ENCODE measurements at places on chromosomes 16 and 17.
A peak's percentile ranks its signal among the peaks of the same experiment; 100 is the strongest.

DNA sequence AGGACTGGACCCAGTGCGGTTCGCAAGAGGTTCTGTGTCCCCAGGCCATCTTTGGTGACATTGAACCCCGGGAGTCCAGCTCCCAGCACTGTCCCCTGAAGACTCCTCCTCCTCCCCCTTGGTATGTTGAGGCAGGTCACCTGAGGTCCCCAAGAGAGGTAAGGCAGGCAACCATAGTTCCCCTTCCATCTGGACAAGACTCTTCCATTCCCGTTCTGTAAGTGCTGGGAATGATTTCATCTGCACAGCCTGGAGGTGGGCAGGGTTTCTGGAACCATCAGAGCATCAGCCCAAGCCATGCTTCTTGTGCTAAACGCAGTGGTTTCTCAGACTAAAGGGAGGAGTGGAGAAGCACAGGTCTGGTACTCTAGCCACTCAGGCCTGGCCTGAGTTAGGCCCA is 24.9 kb downstream of the COPZ2 start:
- DNase-seq, result no peak

GRCh38 chr16:56970934-56971767 is 9.4 kb downstream of the CETP start:
- no peak for DNase-seq

- no peak for DNase-seq
Observed at GRCh38 chr17:73340093-73340596, 28.3 kb upstream of the CDC42EP4 start.

- DNase-seq, result no peak
Observed at GRCh38 chr16:15708997-15709396, 59.0 kb downstream of the NDE1 start.

- DNase-seq, result no peak
Observed at GRCh38 chr16:54932021-54932660, 1.5 kb downstream of the IRX5 start.

DNA sequence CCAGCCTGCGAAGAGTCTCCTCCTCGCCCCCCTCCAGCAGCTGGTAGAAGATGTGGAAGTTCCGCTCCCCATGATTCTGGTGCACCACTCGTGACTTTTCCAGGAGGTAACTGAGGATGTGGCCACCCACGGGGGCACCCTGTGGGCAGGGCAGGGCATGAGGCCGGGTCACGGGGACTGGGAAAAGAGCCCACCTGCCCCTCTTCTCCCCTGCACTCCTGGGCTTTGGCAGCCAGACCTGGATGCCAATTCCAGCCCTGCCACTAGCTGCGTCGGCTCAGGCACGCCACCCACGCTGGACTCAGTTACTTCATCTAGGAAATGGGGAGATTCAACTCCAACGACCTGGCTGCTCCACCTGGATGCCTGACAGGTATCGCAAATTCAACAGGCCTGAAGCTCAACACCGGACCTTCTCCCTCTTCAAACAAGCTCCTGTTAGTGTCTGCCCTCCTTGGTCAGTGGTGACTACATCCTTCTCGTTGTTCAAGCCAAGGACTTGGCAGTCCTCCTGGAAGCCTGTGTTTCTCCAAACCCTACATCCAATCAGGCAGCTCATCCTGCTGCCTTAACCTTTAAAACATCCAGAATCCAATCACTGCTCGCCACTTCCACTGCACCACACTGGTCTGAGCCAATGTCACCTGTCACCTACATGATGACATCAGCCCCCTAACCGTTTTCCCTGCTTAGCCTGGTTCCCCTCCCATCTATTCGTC is 11.6 kb downstream of the MYO1C start:
- no peak for DNase-seq

GRCh38 chr16:59634951-59635350 is 900.8 kb upstream of the GOT2 start:
- no peak for DNase-seq

GRCh38 chr17:12979246-12979645 is 38.6 kb downstream of the ELAC2 start:
- no peak for DNase-seq

DNA sequence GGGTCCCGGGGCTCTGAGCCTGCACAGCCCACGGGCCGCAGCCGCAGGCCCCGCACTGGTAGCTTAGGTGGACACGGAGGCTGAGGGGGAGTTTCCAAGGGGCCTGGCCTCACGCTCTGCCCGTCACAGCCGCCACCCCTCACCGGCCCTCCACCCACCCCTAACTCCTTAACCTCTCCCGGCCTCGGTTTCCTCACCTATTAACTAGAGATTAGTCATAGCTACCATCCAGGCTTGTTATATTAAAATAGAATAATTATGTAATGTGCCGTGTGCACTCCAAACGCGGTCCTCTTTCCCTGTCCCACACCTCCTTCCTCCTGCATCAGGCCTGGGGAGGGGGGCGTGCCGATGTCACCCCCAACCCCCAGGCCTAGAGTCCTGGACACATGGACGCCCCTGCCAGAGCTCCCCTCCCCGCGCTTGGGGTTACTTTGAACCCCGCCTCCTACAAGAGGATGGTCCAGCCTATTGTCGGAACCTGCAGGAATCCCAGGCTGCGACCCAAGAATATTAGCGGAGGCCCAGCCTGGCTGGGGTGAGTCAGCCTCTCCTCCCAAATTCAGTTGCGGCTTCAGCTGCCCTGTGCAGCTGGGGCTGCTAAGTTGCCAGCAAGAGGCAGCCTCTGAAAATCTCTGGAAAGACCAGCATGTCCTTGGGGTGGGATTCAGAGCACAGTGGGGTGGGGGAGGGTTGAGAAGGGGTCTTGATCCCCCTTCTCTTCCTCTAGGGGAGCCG is 17.3 kb downstream of the SOCS3 start:
- DNase-seq, result no peak

- no peak for DNase-seq
Observed at GRCh38 chr16:11097094-11097786, 152.9 kb downstream of the CLEC16A start.

DNA sequence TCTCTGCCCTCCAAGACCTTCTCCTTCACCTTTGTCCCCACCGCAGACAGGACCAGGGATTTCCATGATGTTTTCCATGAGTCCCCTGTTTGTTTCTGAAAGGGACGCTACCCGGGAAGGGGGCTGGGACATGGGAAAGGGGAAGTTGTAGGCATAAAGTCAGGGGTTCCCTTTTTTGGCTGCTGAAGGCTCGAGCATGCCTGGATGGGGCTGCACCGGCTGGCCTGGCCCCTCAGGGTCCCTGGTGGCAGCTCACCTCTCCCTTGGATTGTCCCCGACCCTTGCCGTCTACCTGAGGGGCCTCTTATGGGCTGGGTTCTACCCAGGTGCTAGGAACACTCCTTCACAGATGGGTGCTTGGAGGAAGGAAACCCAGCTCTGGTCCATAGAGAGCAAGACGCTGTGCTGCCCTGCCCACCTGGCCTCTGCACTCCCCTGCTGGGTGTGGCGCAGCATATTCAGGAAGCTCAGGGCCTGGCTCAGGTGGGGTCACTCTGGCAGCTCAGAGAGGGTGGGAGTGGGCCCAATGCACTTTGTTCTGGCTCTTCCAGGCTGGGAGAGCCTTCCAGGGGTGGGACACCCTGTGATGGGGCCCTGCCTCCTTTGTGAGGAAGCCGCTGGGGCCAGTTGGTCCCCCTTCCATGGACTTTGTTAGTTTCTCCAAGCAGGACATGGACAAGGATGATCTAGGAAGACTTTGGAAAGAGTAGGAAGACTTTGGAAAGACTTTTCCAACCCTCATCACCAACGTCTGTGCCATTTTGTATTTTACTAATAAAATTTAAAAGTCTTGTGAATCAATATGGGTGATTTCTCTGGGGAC is 12.2 kb downstream of the CX3CL1 start:
- no peak for DNase-seq

GRCh38 chr16:69328854-69329316 is 1.5 kb downstream of the PDF start:
- DNase-seq, result no peak

DNA sequence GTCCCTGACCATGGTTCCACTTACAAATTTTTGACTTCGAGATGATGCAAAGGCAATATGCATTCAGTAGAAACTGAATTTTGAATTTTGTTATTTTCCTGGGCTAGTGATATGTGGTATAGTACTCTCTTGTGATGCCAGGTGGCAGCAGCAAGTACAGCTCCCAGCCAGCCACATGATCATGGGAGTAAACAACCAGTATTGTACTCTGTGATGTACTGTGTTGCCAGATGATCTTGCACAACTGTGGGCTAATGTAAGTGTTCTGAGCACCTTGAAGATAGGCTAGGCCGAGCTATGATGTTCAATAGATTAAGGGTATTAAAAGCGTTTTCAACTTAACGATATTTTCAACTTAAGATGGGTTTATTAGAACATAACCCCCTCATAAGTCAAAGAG is 250.8 kb downstream of the STX8 start:
- DNase-seq, result no peak

GRCh38 chr17:82984751-82985427 is 94.5 kb upstream of the METRNL start:
- DNase-seq, result no peak

DNA sequence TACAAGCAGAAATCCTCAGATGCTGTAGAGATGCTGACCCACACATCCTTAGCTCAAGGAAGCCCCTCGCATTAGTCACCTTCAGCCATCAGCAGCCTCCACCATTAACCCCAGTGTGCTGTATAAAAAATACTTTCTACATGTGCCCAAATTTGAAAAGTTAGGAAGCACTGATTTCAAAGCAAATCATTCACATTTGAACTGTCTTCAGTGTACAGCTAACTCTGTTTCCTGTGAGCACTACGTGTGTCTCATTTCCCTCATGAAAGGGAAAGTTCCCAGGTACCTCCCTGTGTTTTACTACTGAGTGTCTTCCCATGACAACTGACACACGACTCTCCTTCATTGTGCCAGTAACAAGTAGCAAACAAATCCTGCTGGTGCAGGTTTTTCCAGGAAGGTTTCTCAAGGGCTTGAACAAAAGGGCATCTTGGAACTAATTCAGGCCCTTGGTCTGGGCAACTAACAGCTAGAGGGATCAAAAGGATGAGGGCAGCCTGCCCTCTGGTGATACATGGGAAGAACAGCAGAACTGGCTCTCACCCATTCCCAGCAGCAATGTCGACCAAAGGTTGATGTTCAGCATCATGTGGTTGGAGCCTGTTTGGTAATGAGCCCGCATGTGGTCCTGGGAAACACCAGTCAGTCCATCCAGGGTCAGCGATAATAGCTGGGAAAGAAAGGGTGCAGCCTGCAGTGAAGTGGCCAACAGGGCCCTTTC is 4.0 kb downstream of the SLC35B1 start:
- DNase-seq, result no peak

DNA sequence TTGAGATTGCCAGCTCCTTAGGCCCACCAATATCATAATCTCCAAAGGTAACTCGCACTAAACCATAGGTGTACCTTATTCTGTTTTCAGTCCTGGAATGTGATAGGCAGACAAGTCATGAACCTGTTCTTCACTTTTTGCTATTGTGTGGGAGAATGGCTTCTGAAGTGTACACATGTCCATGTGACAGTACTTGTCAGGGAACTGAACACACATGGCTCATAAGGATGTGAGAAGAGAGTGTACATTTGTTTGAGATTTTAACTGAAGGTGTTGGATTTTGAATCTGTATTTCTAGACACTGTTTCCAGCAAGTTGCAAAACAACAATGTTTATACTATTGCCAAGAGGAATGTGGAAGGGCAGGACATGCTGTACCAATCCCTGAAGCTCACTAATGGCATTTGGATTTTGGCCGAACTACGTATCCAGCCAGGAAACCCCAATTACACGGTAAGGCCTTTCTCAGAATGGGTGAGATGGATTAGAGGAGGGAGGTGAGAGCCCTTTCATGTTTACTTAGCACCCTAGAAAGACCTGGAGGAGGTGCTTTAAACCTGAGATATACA is 14.5 kb upstream of the RASL10B start:
- peak; percentile 46 for DNase-seq

DNA sequence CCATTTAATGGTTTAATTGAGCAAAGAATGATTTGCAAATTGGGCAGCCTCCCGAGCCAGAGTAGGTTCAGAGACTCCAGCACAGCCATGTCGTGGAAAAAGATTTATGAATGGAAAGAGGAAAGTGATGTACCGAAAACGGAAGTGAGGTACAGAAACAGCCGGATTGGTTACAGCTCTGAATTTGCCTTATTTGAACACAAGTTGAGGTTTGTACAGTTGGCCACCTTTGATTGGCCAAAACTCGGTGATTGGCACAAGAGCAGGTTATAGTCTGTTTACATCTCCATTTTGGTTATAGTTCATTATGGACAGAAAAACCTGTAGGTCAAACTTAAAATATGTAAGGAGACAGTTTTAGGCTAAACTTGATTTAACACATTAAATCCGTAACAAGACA is 44.5 kb downstream of the TENT4B start:
- DNase-seq, result no peak

DNA sequence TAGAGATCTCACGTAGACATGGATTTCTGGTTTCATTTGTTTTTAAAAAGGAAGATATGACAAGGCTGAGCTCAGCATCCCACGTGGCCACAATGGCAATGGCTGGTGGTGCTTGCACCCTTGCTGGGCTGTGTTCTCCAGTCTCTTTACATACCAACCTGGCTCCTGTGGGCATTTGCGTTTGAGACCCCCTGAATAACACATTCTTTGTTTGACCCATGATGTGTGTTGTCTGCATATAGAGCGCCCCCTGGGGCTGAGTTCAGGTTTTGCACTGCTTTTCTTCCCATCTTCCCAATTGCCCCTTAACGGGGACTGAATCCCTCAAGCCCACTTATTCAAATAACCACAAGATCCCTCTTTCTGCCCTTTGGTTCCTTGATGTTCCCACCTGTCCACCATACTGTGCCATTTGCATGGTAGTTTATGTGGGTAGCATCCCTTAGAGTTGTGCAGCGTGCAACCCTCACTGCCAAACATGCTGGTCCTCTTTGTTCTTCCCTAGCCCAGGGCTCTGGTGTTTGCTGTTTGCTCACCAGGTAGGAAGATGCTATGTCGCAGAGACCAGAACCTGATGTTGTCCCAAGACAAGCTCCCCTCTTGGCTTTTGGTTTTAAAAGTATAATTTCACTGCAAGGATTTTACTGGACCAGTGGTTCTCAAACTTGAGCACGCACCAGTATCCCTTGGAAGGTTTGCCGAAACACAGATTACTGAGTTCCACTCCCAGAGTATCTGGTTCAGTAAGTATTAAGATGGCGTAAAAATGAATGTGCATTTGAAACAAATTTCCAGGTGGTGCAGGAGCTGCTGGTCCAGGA is 38.5 kb upstream of the NKD1 start:
- DNase-seq, result peak; percentile 14

DNA sequence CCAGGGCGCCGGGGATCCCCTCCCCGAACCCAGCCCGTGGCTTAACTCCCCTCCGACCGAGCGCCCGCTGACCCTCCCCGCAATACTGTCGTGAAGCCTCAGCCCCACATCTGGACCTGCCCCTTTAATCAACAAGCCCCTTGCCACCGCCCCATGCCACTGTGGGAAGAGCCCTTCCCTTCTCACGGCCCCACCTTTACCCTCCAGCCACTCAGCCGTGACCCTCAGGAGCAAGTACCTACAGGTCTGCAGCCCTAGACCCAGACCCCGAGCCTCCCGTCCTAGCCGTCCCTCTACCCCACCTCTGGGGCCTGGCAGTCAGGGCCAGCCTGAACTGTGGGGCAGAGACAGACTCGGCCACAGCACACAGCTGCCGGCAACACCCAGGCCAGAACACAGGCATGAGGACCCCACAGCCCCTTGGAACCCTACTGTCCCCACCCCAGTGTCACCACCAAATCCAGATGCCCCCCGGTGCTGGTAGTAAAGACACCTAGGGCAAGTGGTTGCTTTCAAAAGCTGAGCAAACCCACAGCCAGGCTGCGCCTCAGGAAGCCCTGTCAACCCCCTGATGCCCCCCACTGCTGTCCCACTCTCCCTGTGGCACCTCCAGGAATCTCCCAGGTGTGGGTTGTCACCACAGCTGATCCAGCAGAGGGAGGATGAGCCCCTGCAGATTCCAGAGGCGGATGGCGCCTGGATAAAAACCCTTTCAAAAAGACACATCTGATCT is 1.4 kb downstream of the NXPH3 start:
- DNase-seq, result no peak

GRCh38 chr17:40447148-40447644 is 3.9 kb downstream of the IGFBP4 start:
- peak; percentile 41 for DNase-seq
